ENCODE measurements at places on chromosomes 5 and 9.
A peak's percentile ranks its signal among the peaks of the same experiment; 100 is the strongest.

GRCh38 chr5:87081511-87082372 lies 185.9 kb upstream of the RASA1 start:
- no peak for DNase-seq

DNA sequence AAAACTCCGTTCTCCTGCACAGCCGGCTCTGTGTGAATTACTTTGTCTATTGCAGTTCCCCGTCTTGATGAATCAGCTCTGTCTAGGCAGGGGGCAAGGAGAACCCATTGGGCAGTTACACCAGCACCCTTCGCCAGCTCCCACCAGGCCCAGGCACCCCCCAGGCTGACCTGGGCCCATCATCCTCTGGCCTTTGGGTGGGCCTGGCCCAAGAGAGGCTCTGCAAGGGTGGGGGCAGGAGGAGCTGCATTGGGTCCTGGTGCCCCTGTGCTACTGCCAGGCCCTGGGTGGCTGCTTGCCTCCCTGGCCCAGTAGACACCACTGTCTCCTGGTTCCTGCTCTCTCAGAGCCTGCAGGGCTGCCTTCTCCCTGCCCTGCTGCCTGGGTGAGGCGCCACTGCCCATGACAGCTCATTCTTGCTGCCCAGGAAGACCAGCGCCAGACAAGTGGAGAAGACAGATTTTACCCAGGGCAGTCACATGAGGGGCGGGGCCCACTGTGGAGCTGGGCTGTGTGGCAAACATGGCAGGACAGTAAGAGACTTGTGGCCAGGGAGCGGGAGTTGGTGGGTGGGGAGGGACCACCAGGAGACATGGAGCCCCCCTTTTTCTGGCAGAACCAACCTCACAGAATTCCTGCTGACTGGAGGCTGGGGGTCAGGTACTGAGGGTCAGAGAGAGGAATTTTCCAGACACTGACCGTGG lies 67.2 kb downstream of the MRPL36 start:
- DNase-seq = no peak

DNA sequence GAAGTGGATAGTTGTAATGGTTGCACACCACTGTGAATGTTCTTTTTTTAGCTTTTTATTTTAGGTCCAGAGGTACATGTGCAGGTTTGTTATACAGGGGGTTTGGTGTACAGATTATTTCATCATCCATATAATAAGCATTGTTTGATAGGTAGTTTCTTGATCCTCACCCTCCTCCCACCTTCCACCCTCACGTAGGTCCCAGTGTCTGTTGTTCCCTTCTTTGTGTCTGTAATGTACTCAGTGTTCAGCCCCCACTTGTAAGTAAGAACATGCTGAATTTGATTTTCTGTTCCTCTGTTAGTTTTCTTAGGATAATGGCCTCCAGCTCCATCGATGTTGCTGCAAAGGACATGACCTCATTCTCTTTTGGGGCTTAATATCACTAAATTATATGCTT lies 99.7 kb downstream of the HTR4 start:
- DNase-seq = no peak

GRCh38 chr5:67465537-67466207 lies 269.1 kb upstream of the CD180 start:
- DNase-seq = no peak

DNA sequence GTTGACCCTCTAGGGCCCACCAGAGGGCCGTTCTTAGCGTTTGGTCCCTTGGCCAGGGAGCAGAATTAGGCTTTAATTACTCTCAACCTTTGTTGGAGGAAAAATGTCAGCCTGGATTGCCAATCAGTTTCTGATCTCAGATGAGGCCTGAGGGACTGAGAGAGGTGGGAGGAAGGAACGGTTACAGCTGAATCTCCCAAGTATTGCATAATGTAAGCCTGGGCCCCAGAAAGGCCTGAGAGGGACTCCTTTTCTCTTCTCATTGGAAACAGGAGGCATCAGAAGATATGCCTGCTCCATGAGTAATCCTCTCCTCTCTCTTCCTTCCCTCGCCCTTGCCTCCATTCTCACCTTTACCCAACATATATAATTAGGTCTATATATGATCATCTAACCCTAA lies 105.7 kb downstream of the INSYN2B start:
- no peak for DNase-seq

- no peak for DNase-seq
These were observed 13.4 kb downstream of the RABL6 start for GRCh38 chr9:136820971-136821825.

DNA sequence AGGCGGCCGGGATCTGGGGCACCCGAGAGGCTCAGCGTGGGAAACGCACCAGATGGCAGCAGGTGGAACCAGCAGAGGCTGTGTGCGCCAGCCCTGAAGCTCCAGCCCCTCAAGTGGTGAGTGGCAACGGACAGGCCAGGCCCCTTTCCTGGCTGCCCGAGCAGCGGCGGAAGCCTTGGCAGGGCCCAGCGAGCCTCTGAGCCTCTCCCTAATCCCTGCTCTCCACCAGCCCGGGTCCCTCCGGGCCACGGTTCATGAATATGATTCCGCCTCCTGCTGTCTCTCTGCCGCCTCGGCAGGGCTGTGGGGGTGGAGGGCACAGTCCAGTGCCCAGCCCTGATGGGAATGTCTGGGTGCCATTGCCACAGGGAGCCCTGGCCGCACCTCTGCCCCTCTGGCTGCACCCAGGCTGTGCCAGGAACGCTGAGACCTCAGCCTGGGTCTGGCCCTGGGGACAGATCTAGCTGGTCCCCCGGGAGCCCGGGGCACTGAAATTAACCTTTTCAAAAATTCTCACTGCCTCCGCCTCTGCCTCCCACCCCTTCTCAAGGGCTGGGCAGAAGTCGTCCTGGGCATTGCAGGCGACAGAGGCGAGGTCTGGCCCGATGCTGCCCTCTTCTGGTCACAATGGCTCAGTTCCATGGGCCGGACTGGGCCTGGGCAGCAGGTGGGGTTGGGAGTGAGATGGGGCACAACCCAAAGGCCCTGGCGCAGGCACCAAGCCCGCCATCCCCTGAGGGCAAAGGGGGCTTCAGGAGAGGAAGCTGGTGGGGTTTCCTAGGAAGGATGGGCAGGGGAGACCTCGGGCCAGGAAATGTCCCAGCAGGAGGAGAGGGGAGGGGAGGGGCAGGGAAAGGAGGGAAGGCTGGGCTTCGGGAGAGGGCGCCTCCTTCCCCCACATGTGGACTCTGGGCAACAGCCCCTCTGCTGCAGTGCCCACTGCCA lies 20.3 kb downstream of the CCDC187 start:
- DNase-seq = peak; percentile 24

GRCh38 chr5:92749943-92750342 lies 831.1 kb downstream of the NR2F1-AS1 start:
- no peak for DNase-seq

DNA sequence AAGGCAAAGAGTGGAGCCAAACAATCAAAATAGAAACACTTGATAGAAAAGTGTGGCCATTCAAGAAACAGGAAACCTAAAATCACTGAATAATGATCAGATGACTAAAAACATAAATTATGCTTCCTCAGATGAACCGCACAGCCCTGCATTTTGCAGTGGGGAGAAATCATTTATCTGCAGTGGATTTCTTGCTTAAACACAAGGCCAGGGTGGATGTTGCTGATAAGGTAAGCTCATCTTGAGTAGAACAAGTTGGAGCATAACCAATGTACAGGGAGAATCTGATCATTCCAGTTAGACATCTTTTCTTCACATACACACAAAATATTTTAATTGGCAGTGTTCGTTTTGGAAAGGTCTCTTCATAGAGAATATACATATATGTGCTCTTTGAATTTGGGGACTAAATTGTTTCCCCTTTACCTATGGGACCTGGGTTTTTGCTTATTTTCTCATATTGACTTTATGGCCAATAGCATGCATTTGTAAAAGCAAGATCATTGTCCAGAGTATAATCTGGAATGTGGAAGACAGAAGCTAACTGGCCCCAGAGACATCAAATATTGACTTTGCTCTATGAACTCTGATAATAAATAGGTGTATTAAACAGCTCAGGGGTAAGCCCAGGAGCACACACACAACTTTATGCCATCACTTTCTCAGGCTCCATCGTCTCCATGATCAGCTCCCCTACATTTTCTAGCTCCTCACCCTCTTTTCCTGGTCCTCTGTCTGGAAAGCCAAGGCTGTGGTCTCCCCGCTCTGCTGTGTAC lies 9.1 kb downstream of the ANKDD1B start:
- no peak for DNase-seq

GRCh38 chr9:2559192-2560152 lies 62.1 kb upstream of the VLDLR start:
- DNase-seq = no peak

DNA sequence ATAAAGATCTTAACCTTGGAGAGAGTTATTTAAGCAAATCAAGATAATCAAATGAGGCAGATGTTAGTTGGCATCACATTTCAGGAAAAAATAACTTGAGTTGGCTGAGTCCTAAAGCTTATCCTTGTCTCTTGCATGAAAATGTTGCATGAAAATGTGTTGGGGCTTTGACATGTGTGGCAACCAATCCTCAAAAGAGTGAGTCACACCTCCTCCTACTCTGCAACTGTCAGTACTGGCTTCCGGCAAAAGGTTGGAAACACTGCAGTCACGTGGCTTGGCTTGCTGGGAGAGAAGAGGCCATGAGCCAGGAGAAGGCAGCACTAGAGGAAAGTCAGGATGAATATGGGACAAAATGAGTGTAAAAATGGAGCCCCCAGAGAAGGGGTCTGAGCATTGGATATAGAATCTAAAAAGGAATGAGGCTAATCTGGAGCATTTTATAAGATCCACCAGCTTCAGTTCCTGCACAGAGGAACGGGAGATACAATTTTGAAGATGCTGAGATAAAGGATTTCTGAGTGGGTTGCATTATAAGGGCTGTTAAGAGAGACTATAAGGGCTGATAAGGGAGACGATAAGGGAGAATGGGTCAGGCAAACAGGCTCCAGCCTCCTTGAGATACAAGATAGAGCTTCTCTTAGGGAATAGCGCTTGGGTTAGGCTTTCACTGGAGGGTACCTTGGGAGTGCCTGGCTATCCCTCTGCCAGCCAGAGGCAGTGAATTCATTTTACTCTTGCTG lies 43.1 kb downstream of the SPATA31D1 start:
- no peak for DNase-seq

DNA sequence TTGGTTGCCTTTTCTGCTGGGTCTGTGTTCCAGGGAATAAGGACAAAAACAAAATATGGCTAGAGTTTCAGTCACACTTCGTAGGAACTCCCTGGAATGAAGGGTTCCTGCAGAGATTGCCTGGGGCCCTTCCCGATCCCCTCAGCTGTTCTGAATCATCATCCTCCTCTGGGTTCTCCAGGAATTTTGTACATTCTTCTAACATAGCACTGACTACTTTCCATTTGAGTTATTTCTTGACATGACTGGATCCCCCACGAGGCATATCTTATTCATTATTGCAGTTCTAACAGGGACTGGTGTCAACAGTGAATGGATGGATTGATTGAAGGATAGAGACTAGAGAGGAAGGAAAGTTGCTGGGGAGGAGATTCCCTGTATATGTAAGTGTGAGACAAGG lies 49.2 kb upstream of the TNC start:
- no peak for DNase-seq

- no peak for DNase-seq
These were observed 111.8 kb upstream of the FCN2 start for GRCh38 chr9:134768709-134769351.

DNA sequence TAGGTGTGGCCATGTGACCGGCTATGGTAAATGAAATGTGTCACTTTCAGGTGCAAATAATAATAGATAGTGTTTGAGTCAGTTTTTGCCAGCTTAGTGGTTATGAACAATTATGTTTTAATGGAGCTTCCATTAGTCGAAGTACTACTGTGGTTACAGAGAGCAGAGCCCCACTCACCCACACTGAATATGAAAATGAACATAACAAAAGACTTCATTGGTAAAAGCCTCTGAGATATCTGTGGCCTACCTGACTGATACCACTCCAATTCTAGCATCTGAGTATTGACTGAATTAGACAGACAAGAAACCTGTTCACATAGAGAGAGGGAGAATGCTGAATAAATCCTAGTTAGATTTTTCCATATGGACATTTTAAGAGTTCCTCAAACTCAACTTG lies 405.6 kb downstream of the BRINP1 start:
- DNase-seq = no peak

- no peak for DNase-seq
These were observed 59.5 kb downstream of the TMEM174 start for GRCh38 chr5:73232266-73233041.

- no peak for DNase-seq
These were observed 12.7 kb downstream of the PDGFRB start for GRCh38 chr5:150142959-150143349.

- DNase-seq = no peak
These were observed 1.1 kb downstream of the ERCC6L2 start for GRCh38 chr9:95876595-95876994.

- DNase-seq = no peak
These were observed 144.1 kb downstream of the SEC61B start for GRCh38 chr9:99366183-99366582.

DNA sequence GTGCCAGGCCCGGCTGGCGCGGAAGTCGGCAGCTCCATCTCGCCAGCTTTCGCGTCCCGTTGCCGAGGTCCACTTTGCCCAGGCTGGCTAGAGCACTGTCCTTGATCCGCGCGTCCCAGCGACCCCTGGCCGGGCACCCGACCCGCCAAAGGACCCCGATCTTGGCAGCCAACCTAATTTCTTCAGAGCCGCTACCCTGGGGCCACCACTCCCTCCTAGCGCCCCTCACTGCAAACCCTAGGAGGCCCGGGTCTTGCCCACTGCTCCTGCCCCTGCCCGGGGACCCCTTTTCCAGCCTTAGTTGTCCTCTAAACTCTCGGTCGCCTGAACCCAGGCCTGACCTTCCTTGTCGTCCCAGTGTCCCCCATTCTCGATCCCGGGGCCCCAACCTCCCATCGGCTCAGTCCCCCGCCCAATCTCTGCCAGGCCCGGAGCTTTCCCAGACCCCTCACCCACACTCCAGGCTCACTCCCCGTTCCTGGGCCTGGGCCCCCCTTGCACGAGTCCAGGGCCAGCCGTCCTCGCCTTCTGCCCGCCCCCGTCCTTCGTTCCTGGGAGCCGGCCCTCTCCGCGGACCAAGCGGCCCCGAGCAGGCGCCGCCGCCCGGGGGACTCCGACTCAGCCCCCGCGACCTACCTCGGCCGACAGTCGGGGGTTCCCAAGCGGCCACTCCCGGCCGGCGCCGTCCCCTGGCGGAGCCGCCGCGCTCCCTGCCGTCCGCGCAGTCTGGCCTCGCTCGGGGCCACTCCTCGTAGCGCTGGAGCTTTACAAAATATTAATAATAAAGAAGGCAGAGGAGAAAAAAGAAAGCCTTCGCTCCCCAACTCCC lies 701 bp upstream of the LMX1B start:
- no peak for DNase-seq

- no peak for DNase-seq
These were observed 53.4 kb upstream of the GLIS3 start for GRCh38 chr9:4353236-4353635.

GRCh38 chr5:179858241-179858585 lies 404 bp downstream of the MRNIP start:
- no peak for DNase-seq

GRCh38 chr5:2757563-2758351 lies 6.3 kb upstream of the IRX2 start:
- DNase-seq = no peak

GRCh38 chr5:5416733-5417132 lies 5.7 kb upstream of the ICE1 start:
- DNase-seq = no peak

- no peak for DNase-seq
These were observed 220.5 kb downstream of the GLIS3 start for GRCh38 chr9:4079346-4079745.

Data from stimulated activated CD8-positive, alpha-beta memory T cell treated with anti-CD3 and anti-CD28 coated beads, Interleukin-2, amount 100 ng/mL, for 1 hour (primary cell).